Right cardiac atrium (tissue), 5 donors: ENCODE measurements at places on chromosomes 5 and 9. TPM values are rescaled to one million over a fixed set of nuclear protein-coding genes. Genes with fewer than 3 reads are reported as not detected.
A peak's percentile ranks its signal among the peaks of the same experiment; 100 is the strongest.

DNA sequence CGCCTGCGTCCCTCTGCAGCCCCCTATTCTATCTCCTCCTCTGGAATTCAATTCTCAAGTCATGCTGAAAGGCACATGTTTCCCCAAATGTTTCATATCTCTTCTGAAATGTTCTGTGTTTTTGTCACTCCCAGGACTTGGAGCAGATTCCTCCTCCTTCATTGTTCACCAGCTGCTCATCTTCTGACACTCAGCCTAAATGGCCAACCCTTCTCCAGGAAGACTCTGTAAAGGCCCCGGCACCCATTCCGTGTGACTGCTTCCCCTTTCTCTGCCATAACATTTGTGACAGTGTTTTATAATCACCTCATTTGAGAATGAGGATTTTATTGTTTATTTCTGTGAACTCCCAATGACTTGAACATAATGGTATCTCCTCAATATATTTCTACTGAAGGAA lies 170.8 kb upstream of the ADAMTS16 start:
- DNase-seq: no peak

Gene AQP7
- total RNA-seq: 180 TPM

GRCh38 chr5:141597394-141597793 lies 21.4 kb downstream of the DIAPH1 start:
- no peak for DNase-seq

DNA sequence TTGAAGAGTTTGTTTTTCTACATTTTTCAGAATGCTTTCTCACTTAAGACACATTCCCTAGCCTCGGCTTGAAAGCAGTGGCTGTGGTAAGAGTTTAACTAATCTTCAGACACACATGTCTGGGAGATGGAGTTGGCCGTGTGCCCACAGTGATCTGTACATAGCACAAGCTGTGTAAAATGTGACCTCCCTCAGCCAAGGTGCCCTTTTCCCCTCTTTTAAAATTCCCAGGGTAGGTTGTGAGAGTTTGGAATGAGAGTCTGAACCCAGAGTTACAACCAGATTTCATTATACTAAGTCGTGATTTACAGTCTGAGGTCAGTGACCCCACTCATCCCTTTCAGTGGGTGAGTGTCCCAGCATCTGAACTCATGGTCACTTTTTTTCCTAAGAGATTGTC lies 230.4 kb downstream of the DOCK8 start:
- peak; percentile 75 for DNase-seq

- DNase-seq: no peak
Measured at GRCh38 chr9:109323771-109324170, 2.9 kb upstream of the EPB41L4B start.

DNA sequence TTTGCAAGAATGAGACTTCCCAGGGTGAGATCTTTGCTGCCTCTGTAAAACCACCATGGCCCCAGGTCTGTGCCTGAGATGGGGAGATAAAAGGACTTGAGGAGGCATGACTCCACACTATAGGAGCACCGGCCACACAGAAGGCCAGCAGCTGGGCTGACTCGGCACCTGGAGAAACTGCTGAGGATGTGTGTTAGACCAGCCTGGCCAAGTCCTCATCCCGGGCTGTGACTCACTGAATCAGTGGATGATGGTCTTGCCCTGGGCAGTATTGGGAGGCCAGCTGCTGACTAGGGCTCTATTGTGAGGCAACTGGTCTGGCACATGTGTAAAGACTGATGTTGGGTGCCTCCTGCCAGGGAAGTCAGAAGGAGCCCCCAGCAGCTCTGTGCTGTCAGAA lies 286.2 kb downstream of the ACTL7B start:
- DNase-seq: no peak

DNA sequence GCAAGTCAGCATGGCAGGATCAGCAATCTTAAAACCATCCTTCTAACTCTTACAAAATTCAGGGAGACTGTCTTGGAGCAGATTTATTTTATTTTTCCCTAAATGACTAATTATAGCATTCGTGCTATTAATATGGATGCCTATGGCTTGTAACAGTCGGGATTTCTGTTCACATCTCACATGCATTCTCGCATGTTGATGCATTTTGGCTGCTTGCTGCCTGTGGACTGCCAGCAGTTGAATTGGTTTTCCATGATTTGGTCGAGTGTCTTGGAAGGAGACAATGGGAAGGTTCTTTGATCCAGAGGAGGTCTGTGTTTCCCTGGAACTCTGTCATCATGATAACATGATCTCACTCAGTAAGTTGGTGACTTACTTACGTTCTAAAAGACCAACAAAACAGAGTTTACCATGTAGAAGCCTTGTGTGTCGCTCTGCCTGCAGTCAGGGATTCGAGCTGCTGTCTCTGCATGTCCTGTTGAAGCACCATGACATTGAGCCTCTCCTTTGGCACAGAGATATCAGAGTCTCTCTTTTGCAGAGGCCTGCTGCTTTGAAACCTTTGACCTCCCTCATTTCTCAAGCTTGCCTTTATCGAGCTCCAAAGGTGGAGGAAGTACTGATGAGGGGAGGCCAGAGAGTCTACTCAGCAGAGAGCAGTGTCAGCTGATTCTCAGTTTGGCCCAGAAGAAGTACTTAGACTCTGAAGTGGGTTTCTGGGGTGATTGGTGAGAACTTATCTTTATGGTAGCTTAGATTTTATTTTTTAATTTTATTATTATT lies 82.4 kb downstream of the ARHGAP26 start:
- DNase-seq: no peak

- DNase-seq: no peak
Measured at GRCh38 chr9:70110194-70111041, 66.8 kb downstream of the MAMDC2 start.

Gene EIF4E1B
- not detected for total RNA-seq

DNA sequence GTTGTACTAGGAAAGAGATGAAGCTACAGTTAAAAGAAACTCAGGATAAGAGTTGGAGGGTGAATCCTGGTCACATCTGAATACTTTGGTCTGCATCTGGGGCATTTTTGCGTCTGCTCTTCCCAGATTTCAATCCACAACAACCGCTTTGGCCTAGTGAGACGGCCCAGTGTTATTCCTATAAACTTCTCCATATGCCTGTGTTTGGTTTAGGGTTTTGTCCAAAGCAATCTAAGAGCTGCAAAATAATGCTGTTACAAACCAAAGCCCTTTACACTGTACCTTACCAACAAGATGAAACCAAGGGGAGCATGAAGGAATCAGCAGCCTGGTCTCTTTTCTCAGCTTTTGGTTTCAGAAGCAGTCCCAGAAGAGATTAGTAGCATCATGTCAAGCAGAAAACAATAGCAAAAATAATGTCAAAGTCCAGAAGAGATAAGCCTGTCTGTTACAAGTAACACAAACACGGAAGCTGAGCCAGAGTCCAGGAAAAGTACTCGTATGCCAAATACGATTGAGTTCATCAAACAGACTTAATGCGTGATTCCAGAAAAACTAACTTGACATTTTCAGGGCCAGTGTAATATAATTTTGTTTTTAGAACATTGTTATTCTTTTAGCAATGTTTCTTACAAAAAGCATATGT lies 379.9 kb upstream of the ACO1 start:
- no peak for DNase-seq

- no peak for DNase-seq
Measured at GRCh38 chr9:127136880-127137639, 14.6 kb upstream of the ANGPTL2 start.

Gene CCDC187
- not detected for total RNA-seq

Gene PCA3
- total RNA-seq: not detected

Gene ADAM19
- total RNA-seq: 24.0 TPM

DNA sequence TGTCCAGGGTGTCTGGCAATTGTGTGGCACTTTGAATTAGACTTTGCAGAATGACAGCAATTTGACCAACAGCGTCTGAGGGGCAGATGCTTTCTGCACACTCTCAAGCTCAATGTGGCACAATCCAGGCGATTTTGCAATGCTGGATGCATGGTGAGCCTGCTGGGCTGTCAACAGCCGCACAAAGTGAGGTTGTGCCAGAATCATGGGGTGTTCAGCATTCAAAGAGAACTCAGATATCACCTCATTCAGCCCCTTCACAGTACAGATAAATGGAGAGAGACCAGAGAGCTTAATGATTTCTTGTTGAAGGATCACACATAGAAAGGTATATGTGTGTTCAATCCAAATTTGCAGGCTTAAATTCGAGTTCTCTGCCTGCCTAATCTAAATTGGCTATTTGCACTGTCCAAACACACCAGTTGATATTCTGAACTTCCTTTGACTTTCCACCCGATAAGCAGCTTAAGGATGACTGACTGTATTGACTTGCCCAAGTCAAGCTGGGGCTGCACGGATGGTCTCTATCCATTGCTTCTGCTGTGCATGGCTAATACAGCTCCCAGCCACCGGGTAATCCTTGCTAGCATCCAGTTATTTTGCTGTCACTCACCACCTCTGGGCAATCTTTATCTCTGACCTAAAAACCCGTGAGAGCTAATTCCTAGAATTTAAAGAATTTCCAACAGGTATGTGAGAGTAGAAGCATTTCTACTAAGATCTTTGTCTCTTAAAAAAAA lies 157.9 kb upstream of the TAS2R1 start:
- no peak for DNase-seq

DNA sequence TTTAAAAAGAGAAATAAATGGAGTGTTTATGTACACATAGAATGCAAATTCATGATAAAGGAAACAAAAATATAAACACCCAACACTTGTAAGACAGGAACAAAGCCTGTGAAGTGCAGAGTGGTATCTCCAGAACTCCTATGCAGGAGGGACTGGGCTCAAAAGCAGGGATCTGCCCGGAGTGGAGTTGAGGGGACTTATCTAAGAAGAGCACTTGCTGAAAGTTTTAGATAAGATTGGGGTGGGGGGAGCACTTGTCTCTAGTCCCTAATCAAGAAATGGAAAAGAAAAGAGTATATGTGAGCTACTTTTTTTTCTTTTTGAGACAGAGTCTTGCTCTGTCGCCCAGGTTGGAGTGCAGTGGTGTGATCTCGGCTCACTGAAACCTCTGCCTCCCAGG lies 840.4 kb downstream of the MAT2B start:
- no peak for DNase-seq

DNA sequence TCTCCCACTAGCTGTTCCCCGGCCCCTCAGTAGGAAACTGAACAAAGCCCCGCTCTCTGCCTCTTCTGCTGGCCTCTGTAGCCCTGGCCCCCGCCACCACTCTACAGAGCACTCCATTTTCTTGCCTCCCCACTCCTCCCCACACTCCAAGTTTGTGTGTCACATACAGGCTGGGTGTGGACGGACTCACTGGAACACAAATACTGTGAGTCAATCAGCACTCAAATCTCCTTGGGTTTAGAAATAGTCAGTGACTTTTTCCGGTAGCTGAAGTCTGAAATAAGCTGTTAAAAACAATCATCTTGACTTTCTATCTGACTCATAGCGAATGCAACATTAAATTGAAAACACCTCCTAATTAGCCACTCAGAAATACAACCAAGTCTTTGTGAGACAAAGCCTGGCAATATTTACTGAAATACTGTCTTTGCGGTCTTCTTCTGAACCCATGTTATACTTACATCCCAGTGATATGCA lies 122.5 kb downstream of the LHFPL2 start:
- no peak for DNase-seq

DNA sequence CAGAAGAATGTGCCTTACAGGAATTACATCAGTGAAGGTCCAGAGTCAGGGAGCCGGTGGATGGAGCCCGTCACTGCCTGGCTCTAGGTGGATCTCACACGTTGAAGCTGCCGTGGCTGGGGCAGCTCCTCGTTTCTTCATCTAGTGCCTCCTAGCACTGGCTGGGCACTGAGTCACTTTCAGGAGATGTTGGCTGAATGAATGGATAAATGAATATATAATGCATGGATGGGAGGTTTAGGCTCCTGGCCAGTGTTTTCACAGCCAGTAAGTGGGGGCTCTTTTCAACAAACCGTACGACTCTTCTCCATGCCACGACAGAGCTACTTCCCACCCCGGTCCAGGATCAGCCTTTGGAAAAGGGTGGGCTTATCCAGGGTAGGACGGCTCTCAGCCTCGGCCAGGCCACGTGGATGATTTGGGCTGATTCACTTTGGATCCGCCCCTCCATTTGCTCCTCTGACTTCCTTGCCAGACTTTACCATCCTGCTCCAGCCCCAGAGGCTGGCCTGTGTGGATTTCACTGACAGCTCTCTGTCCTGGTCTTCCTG lies 1.3 kb upstream of the SH3PXD2B start:
- peak; percentile 72 for DNase-seq

GRCh38 chr5:172178301-172178987 lies 9.6 kb downstream of the STK10 start:
- DNase-seq: no peak

GRCh38 chr5:114311968-114312367 lies 49.9 kb upstream of the KCNN2 start:
- no peak for DNase-seq

Gene IRGM
- total RNA-seq: not detected

Gene SPATA31C1
- total RNA-seq: not detected

GRCh38 chr5:98769959-98770208 lies 3.6 kb upstream of the RGMB start:
- DNase-seq: no peak

GRCh38 chr5:38601133-38601862 lies 44.9 kb upstream of the LIFR start:
- peak; percentile 36 for DNase-seq

DNA sequence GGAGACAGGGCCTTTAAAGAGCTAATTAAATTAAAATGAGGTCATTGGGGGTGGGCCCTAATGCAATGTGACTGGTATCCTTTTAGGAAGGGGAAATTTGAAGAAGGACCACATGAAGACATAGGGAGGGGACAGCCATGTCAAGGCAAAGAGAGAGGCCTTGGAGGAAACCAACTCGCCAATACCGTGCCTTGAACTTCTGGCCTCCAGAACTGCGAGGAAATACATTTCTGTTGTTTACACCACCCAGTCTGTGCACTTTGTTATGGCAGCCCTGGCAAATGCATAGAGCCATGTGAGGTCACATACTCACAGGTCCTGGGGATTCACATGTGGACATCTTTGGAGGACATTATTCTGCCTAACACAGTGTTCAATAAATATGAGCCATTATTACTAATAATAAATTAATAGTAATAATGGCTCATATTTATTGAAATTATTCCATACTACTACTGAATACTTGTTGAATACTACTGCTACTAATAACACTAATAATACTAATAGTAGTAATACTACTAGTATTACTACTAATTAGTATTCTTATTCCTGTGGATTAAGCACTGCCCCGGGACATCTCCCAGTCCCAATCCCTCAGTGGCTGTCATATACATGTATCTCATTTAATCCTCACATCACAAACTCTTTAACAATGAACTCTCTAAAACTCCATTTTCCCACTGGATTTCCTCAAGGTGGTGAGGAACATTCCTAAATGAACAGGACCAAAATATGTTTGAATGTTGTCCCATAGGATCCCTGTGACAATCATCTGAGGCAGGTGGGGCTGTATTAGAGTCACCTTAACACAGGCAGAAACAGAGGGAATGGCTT lies 8.4 kb downstream of the TRAF1 start:
- no peak for DNase-seq

- no peak for DNase-seq
Measured at GRCh38 chr9:6634444-6634843, 11.1 kb downstream of the GLDC start.

GRCh38 chr5:149611326-149611725 lies 30.0 kb downstream of the ARHGEF37 start:
- DNase-seq: peak; percentile 83

- no peak for DNase-seq
Measured at GRCh38 chr9:107397076-107398044, 92.2 kb downstream of the KLF4 start.

Gene TLX3
- not detected for total RNA-seq
